NCI-H460 (cell line): ENCODE measurements at places on chromosomes 6 and 20.
A peak's percentile ranks its signal among the peaks of the same experiment; 100 is the strongest.

GRCh38 chr20:57586370-57586793 lies 25.5 kb downstream of the PCK1 start:
- no peak for DNase-seq

- no peak for DNase-seq
Observed at GRCh38 chr20:24389686-24390085, 79.7 kb upstream of the SYNDIG1 start.

- DNase-seq = no peak
Observed at GRCh38 chr6:161494566-161494965, 220.7 kb upstream of the AGPAT4 start.

GRCh38 chr6:4420160-4420865 lies 284.9 kb upstream of the ECI2 start:
- DNase-seq = no peak

DNA sequence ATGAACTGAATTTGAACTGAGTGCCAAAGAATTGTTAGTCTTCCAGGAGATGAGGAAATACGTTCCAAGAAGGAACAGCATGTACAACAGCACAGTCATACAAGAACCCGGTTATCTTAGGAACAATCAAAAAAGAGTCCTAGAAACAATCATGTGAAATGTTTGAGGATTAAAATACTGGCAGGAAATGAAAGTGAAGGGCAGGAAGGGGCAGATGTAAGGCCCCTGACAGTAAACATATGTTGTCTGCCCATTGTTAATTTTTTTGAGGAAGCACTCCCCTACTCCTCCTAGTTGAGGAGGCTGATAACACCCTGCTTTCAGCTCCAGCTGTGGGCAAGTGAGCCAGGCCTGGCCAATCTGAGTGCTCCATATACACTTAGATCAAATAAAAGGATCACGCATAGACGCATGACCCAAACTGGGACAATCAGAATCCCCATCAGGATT lies 220.9 kb downstream of the HACE1 start:
- no peak for DNase-seq

GRCh38 chr6:158908606-158909005 lies 89.4 kb upstream of the EZR start:
- DNase-seq = no peak

DNA sequence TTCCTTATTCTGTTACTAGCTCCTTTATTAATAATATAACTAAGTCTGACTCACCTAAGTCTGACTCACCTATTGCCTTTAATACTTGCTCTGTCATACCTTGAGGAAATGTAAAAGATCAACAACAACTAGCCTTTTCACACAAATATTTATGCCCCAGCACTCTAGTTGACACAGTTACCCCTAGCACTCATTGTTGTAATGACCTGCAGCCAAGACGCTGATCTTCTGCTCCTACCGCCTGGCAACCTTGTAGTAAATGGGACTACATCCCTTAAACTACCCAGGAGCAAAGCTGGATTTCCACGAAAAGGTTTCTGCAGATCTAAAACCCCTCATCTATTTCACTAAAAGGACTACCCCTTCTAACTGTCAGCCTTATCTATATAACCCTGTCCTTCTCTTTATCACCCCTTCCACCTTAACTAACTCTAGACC lies 90.0 kb downstream of the PLG start:
- DNase-seq = no peak

DNA sequence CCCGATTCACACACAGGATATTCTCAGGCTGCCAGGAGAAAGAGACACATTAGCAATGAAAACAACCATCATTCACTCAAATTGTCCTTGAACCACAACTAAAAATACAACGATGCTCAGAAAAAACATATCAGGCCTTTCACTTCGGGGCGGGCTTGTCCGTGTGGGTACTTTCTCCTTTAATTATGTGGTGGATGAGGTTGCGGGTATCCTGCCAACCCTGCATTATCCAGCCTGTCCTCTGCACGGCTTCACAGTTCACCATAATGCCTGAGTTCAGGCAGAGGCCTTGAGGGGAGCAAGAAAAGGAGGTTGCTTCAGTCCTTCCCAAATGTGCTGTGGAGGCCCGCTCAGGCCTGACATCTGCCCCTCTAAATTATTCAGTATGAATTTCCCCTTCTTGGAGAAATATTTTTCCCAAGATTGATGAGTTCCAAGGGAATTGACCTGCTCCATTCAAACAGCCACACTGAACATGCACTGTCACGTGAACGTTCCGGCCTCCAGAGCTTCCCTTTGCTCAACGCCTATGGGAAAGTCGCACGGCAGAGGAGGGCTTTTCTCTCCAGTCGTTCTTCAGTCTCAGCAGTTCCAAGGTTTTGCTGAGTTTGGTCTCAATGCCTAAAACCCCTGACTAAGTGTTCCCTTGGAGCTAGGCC lies 70.3 kb downstream of the MYLK4 start:
- no peak for DNase-seq

GRCh38 chr6:14717307-14717706 lies 528.6 kb upstream of the JARID2 start:
- no peak for DNase-seq

GRCh38 chr20:20373091-20373571 lies 5.2 kb downstream of the INSM1 start:
- no peak for DNase-seq

GRCh38 chr6:83859410-83860358 lies at the start of gene CYB5R4:
Gene CYB5R4, plus strand, starts transcription at chr6:83859689. Its CDS starts 94 bp downstream, at chr6:83859783.
- DNase-seq = peak; percentile 90

DNA sequence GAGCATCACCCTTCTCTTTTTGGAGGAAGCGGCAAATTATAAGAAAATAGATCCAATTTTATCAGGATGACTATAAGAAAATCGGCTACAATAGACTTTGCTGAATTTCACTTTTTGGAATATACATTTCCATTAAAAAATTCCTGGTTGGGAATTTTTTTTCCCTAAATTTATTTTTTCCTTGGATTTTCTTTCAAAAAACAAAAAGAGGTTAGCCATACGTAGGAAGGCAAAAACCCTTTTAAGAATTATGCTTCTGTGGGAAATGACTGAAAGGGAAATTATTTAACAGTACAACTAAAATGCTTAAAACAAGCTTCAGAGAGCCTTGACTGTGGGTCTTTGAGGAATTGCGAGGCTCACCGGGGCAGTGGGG lies 86.9 kb downstream of the SLC22A23 start:
- DNase-seq = no peak

GRCh38 chr20:22583773-22584521 lies 425 bp downstream of the FOXA2 start:
- no peak for DNase-seq

- DNase-seq = no peak
Observed at GRCh38 chr6:129398764-129399163, 311.2 kb downstream of the ARHGAP18 start.

- no peak for DNase-seq
Observed at GRCh38 chr6:85494547-85495536, 45.0 kb downstream of the NT5E start.

GRCh38 chr6:72042088-72042487 lies 155.7 kb downstream of the RIMS1 start:
- no peak for DNase-seq

- peak; percentile 37 for DNase-seq
Observed at GRCh38 chr6:166515072-166515810, 71.2 kb downstream of the RAMACL start.

DNA sequence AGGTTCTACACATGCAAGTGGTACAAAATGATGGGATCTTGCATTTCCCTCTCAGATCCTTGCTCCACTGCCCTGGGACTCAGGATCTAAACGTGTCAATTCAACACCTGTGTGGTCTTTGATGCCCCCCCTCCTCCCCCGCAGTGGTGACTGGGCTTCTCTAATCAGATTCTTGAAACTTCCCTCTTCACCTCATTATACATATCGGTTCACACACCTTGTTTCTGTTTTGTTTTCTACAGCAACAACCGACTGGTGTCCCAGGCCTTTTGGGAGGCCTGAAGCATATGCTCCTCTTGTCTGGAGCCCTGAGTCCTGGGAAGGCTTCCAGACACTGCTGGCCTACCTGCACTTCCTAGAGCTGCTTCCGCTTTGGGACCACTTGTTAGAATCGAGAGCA lies 20.0 kb downstream of the SAMD3 start:
- DNase-seq = no peak
